ENCODE measurements at places on chromosomes 6 and 20.

DNA sequence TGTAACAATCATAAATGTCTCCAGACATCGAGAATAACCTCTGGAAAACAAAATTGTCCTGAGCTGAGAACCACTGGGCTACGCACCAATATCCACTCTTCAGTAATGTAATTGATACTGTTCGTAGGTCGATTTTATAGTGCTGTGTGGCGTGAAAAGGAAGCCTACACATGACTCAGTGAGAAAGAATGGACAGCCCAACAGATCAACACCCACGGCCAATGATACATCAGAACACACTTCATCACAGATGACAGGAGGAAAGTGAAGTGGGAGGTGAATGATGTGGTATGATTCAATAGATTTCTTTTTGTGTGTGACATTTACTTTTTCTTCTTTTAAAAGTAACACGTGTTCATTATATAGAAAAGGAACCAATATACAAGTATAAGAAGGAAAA lies 93.5 kb downstream of the RPS12 start:
- no peak for DNase-seq

DNA sequence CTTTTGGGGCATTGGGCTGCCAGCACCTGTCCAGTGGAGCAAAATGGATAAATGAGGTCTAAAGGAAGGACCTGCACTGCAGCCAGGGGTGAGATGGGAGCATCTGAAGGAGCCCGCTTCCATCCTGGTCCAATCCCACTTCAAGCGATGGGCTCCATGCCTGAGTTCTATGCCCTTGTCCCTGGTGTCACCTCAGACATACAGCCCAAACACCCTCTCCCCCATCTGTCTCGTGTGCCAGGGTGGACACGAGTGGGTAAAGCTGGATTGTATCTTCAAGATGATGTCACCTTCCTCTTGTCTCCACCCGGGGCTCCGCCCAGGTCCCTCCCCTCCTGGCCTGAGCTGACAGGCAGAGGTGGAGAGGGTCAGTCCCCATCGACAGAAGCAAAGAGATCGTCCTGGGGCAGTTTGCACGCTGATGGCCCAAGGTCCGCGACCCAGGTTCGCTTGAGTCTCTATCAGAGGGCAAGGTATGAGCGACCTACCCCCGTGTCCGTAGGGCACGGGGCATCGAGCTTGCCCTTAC lies 544 bp downstream of the SMIM29 start:
- DNase-seq, result no peak

- DNase-seq, result no peak
Measured at GRCh38 chr20:5811746-5812145, 61.5 kb downstream of the SHLD1 start.

DNA sequence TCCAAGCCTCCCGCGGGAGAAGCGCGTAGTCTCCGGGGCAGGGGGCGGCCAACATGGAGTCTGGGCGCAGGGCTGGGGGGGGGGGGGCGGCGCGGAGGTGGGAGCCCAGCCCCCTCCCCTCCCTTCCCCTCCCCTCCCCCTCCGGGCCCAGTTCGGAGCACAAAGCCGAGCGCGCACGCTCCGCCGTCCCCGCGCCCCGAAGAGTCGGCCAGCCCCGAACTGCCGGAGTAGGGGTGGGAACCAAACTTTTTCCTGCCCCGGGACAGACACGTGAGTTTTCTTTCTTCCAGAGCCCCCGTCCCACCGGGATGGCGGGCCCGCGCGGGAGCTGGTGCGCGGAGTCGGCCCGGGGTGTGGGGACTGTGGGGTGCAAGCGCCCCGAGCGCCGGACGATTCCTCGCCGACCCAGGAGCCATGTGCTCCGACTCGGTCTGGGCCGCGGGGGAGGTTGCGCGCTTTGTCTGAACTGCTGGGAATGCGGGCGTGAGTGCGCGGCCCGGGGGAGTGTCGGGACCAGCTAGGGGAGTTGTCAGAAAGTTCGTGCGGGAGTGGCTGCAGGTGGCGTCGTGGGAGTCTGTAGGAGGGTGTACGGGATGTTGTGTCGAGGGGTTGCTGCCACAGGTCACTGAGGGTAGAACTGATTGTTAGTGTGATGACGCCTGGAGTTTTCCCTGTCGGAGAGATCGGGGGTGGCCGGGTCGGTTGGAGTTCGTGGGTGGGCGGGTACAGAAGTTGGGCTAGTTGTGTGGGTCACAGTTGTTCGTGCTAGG lies 1.2 kb downstream of the TGIF2 start:
- DNase-seq, result no peak

- no peak for DNase-seq
Measured at GRCh38 chr6:6317825-6318733, 2.4 kb downstream of the F13A1 start.

GRCh38 chr20:45592574-45593189 lies 13.6 kb upstream of the WFDC8 start:
- peak; percentile 7 for DNase-seq

GRCh38 chr6:20569000-20569610 lies 34.8 kb downstream of the CDKAL1 start:
- no peak for DNase-seq

DNA sequence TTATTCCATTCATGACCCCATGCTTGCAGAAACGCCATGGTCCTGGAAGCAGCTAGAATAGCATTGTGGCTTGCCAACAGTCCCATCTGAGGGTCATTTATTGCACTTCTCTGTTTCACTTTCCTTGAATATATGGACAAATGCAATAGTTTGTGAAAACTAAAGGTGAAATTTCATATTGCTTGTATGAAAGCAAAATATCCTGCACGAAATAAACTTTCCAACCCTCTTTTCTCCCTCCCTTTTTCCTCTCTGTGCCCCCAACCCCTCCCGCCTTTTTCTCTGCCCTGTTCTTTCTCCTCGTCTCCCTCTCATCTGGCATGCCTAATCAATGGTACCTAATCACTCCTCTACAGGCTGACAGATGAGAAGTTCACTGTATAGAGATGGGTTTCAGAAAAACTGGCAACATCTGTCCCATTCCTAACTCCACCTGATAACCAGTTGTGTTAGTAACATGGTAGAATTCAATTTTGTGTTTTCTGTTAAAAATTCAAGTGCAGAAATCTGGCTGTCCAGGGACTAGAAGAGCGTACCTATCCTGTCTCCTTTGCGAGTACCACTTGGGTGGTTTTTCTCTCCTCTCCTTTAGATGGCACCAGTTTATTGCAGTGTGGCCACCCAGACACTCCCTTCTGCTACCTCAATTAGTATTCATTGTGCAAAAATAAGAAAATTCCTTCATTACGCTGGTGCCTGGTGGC lies 198.6 kb downstream of the FOXA2 start:
- DNase-seq, result no peak

GRCh38 chr6:69878795-69879194 lies 12.4 kb downstream of the COL19A1 start:
- no peak for DNase-seq

- DNase-seq, result no peak
Measured at GRCh38 chr6:16690608-16691142, 70.6 kb downstream of the ATXN1 start.

DNA sequence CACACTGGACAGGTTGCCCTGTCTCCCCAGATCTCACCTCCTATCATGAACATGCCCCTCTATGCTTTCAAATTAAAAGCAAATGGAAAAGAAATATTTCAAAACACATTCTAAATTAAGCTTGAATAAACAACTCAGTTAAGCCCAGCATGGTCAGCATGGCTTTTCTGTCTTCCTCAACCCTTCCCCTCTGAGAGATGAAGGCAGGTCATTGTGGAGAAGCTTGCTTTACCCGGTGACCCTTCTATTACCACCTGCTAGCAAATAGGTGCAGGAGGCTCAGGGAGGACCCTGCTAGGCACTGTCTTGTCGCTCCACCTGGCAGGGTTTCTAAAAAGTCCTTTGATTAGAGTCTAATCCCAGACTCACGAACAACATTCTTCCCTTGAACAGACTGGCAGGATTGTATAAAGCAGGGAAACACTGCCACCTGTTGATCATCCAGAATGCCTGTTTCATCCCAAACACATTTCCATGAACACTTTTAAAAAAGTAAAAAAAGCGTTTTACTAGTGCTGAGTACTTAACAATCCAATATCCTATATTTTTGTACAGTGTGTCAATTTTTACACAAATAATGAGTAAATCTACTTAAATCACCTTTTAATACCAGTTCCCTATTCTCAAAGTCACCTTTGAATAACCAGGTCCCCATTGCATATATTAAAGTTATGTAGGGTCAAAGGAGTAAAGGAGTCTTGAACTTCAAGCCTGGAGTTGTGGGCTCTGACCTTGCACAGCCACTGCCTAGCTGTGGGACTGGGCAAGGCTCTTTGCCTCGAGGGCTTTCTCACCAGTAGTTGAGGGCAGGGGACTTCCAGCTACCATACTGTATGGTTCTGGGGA lies 75.5 kb downstream of the GPR6 start:
- no peak for DNase-seq

GRCh38 chr20:38349856-38350255 lies 3.6 kb downstream of the LBP start:
- DNase-seq, result no peak

GRCh38 chr6:45555981-45556771 lies 178.4 kb upstream of the SUPT3H start:
- no peak for DNase-seq

- DNase-seq, result no peak
Measured at GRCh38 chr20:21101453-21101931, 4.7 kb downstream of the LINC00237 start.

DNA sequence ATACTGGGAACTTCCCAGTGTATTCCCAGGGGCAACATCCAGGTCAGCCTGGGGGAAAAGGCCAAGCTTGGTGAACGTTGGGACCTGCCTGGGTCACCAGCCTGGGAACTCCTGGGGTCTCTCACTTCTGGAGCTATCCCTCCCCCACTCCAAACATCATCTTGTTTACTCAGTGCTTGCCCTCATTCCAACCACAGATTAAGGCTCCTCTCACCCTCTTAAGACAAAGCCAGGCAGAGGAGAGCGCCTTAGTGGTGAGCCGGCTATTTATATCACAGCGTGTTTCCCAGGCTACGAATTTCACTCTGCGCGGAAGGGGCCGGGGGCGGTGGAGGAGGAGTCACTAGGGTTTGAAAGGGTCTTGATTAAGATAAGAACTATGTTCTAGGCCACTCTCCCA lies 12.1 kb downstream of the PRPH2 start:
- no peak for DNase-seq

- no peak for DNase-seq
Measured at GRCh38 chr6:140571145-140571544, 1196.7 kb upstream of the CITED2 start.

GRCh38 chr6:18266523-18266912 lies 2.2 kb upstream of the DEK start:
- no peak for DNase-seq

- DNase-seq, result no peak
Measured at GRCh38 chr6:29632789-29633533, at the start of gene GABBR1. Gene GABBR1 (minus strand): TSS chr6:29633183. CDS start chr6:29632385, 798 bp downstream.

DNA sequence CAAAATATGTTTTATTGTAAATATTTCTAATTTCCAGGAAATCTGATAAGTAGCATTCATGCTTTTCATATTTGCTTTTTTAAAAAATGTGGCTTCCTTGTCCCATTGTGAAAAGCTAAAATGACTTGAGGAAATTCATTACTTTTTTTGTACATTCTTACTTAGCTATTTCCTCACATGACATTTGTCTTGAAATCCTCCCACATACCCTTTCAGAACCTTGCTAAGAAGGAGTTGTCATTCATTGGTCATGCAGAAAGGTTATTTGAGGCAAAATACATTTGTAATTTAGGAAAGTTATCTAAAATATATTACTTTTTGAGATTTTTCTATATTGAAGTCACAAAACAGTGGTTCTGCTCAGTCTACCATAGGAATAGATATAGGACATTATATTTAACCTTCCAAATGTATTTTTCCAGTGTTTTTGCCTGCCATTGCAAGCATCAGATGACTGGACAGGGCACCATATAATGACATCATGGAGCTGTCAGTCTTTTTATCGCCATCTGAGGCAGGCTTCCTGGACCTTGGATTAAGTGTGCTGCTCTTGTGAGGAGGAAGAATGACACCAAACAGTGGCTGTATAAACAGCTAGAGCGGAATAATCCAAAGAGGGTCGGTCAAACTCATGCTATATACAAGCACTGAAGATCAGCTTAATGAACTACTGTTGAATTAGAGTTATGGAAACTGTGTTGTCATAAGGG lies 109.4 kb upstream of the HCRTR2 start:
- no peak for DNase-seq

GRCh38 chr6:107132330-107132954 lies 17.1 kb upstream of the BEND3 start:
- no peak for DNase-seq

GRCh38 chr6:3732345-3733141 lies 19.0 kb downstream of the PXDC1 start:
- DNase-seq, result peak; percentile 50

DNA sequence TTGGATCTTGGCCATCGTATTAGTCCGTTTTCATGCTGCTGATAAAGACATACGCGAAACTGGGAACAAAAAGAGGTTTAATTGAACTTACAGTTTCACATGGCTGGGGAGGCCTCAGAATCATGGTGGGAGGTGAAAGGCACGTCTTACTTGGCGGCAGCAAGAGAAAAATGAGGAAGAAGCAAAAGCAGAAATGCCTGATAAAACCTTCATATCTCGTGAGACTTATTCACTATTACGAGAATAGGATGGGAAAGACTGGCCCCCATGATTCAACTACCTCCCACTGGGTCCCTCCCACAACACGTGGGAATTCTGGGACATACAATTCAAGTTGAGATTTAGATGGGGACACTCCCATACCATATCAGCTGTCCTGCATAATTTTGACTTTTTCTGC lies 20.1 kb upstream of the REPS1 start:
- no peak for DNase-seq

DNA sequence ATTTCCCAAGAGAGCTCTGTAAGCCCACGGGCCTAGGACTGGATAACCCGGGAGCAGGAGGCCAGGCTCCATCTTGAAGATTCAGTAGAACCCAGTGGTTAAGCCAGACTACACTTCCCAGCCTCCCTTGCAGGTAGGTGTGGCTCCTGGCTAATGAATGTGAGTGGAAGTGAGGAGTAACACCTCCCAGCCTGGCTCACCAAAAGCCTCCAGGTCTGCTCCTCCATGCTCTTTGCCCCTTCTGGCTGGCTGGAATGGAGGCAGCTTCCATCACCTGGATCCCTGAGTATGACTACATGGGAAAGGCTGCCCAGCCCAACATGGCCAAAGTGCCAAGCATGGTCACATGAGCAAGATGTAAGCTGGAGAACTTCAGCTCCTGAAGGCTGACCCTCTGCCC lies 9.7 kb downstream of the LRRN4 start:
- DNase-seq, result no peak

DNA sequence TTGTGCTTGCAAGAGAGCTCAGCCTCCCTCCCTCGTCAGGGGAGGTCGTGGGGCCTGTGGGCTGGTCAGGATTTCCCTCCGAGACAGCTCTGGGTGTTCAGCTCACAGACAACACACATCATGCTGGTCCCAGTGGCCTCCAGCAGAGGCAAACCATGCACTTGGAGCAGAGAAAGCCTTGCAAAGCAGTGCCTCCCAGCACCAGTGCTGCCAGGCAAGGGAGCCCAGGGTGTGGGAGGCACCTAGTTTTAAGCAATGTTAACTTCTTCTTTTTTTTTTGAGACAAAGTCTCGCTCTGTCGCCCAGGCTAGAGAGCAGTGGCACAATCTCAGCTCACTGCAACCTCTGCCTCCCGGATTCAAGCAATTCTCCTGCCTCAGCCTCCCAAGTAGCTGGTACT lies 34.0 kb upstream of the INSM1 start:
- no peak for DNase-seq

Data from stimulated activated CD4-positive, alpha-beta T cell treated with anti-CD3 and anti-CD28 coated beads, Interleukin-1b, Interleukin-23, amount 100 ng/mL, for 24 hours (primary cell).